ENCODE measurements at places on chromosomes 7 and 10.
A peak's percentile ranks its signal among the peaks of the same experiment; 100 is the strongest.

GRCh38 chr10:104487794-104488438, 134.3 kb downstream of the CFAP58 start:
- DNase-seq: no peak

DNA sequence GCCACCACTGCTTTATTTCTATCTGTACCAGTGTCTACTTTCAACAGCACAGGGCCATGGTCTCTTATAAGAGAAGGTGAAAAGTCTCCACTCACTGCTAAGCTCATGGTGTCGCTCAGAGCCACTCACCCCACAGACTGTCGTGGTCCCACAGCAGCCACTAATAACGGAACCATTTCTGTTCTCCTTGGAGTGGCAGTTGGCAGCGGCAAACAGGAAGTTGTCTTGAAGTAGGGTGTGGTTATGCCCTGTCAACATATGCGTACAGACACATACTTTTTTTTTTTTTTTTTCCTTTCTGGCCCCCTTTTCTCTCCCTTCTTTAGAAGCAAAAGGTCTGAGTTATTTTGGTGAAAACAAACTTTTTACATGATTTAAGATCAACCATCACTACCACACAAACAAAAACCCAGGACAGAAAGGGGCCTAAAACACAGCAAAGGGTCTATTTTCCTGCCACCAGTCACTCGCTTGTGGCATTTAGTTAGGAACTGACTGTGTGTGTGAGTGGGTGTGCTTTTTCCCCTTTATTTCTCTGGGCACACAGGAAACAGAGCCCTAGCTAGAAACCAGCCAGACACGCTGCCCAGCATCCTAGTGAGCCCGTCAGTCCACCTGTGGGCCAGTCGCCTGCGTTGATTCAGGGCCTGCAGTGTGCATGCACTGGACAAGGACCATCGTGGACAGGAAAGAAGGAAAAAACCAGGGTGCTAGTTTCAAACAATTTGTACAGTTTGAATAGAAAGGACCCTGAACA, 96.7 kb upstream of the EFCAB10 start:
- DNase-seq: no peak

DNA sequence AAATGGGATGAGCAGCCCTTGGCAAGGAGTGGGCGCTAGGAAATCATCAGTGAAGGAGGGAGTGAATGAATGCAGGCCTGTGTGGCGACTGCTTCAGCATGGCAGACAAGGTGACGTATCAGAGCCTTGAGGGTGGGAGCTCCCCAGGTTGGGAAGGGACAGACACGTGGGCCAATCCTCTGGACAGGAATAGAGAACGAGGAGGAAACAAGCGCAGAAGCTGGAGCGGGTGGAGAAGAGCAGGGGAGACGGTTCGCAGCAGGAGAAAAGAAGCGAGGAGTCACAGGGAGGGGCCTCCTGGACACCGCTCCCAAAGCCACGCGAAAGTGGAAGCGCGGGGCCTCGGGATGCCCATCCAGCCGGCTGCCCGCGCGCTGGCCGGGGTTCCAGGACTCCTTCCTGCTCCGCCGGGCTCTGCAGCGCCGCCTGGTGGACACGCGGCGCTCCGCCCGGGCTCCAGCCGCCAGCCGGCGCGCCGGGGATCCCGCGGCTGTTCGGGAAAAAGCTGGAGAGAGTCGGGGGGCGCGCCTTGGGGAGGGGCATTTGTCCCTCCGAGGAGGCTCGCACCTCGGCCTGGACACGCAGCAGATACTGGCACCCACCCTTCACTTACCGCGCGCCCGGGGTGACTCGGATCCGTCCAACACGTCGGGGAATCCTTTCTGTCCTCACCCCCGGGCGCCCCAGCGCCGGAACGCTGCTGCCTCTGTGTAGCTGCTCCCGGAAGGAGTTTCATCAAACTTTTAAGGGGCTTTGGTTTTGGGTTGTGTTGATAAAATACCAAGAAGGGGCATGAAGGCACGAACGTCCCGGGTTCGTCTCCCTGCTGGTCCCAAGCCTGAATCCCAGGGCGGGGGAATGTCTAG, 6.3 kb downstream of the ZNF503 start:
- DNase-seq: peak; percentile 22

DNA sequence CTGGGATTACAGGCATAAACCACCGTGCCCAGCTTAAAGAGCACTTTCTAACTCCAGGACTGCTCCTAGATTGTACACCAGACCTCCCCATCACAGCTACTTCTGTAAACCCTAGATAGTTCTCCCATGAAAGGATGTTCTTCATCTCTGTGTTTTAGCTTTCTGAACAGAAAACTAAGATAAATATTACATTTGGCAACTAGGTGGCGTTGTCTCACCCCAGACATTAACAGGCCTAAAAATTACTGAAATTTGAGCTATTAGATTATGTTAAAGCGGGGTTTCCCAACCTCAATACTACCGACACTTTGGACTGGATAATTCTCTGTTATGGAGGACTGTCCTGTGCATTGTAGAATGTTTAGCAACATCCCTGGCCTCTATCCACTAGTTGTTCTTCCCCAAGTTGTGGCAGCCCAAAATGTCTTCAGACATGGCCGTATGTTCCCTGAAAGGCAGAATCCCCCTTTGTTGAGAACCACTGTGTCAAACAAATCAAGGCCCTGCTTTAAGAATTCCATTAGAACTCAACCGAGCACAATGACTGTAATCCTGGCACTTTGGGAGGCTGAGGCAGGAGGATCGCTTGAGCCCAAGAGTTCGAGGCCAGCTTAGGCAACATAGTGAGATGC, 19.1 kb downstream of the ATOH7 start:
- no peak for DNase-seq

DNA sequence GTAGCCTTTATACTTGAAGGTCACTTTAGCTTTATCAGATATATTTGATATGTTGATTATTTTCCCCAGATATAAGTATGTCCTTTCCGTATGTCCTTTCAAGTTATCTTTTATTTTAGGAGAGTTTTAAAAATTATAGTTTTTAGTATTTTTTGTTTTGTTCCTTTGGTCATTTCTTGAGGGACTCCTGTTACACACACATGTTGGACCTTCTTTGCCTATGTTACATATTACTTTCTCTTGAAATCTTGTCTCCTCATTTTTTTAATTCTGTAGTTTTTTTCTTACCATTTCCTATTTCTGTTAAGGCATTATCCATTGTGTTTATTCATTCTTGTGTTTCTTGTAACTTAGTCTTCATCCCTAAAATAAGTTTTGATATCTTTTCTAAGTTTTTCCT, 23.9 kb downstream of the GLCCI1 start:
- no peak for DNase-seq

GRCh38 chr7:135980665-135981180, 3.6 kb upstream of the MTPN start:
- no peak for DNase-seq

- DNase-seq: peak; percentile 19
These were observed 1.5 kb upstream of the DLX5 start for GRCh38 chr7:97025983-97026714.

DNA sequence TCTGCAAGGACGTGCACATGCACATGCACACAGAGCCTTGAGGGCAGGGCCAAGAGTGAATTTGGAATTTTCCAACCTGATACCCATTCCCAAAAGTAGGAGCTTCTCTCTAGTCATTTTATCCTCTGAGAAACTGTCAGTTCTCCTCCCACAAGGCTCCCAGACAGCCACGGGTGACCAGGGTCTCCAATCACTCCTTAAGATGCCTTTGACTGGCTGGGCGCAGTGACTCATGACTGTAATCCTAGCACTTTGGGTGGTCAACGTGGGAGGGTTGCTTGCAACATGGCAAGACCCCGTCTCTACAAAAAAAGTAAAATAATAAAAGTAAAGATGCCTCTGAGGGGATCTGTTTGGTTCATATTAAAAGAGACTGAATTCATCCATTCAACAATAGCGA, 13.2 kb downstream of the SCD start:
- no peak for DNase-seq

GRCh38 chr7:18536486-18536885, 40.9 kb downstream of the HDAC9 start:
- no peak for DNase-seq

DNA sequence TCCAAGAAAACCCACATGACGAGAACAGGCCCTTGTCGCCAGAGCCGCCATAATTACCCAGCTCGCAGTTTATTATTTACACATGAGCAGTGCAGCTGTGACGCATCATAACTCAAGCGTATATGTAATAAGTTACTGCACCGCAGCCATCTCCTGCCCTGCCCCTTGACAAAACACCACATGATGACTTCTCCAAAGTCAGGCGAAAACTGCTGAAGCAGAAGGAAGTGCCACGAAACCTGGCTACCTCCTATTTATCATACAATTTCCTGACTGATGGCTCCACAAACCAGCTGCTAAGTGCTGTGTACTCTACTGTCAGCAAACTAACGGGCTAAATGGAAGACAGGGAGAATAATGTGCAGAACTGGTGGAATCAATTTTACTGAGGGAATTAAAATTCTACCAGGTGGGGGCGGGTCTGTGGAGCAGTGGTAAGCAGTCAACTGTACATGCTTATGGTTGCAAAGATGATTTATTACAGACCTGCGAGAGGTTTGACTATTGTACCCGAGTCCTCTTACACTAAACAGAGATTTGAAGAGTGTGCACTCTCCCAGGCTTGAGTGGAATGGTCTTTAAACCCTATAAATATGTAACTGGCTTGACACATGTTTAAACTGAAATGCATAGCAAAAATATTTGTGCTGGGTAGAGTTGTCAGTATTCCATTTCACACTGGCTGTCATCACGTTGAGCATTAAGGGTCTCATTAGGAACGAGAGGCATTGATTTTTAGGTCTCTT, 156.0 kb downstream of the GLI3 start:
- no peak for DNase-seq

GRCh38 chr10:93006435-93007039, 54.1 kb upstream of the CYP26C1 start:
- DNase-seq: no peak

DNA sequence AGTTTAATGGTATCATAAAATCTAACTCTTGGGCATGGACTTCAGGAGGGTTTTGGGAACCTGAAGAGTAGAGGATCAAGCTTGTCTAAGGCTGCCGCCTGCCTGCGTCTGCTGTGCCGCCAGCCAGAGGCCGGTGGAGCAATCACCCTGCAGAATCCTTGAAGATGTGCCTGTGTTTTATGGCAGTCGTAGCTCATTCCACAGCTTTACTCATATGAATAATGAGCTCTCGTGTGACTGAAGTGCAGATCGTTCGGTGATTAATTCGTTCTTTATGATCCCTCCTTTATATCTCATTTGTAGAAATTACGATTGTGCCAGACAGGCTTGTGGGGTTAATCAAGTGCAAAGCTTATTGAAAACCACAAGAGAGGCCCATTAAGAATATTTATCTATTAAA, 100.8 kb downstream of the ACTR3B start:
- DNase-seq: no peak

DNA sequence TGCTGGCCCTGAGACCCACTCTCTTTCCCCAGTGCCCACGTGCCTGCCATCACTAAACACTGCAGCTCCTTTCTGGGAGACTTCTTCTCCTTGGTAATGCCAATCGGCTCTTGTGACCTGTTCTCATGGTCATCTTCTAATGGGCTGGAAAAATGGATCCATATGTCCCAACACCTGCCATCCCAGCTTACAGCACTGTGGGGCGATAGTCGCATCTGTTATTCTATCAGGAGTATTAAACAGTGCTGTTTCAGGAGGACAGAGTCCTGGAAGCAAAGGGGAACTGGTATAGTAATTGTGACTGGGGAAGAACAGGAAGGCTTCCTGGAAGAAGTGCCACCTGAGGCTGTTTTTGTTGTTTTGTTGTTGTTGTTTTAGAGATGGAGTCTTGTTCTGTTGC, 411.2 kb downstream of the GLRX3 start:
- DNase-seq: no peak

DNA sequence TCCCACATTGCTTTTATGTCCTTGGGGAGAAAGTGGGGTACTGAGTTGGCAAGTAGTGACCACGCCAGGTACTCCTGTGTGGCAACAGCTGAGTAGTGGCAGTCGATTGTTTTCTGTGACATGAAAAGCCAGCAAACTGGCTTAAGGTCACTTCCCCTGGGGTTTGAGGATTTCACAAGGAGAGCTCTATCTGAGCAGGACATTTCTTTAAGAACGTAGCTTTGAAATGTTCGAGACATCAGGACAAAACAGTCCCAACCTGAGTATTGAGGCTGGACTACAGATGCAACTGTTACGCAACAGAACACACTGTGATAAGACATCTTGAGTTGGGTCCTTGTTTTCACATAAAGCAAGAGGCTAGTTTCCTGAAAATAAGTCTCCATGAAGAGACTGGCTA, 146.7 kb upstream of the KLF14 start:
- DNase-seq: no peak

DNA sequence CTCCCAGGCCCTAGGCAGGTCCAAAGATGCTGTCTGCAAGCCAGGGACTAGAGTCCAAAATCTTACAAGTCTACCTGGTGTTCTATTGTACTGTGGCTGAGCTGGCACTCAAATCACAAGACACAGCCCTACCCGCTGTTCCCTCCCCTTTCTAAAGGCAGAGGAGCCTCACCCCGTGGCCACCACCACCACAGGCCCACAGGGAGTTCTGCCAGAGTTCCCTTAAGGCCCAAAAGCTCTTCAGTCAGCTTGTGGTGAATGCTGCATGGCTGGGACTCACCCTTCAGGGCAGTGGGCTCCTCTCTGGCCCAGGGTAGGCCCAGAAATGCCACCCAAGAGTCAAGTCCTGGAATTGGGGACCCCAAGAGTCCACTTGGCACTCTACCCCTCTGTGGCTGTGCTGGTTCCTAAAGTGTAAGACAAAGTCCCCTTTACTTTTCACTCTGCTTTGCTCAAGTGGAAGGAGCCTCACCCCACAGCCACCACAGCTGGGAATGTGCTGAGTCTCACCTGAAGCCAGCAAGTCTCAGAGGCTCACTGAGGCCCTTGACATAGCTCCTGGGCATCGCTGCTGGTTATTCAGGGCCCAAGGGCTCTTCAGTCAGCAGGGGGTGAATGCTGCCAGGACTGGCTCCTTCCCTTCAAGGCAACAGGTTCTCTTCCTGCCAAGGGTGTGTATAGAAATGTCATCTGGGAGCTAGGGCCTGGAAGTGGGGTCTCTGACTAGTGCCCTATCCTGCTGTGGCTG, 48.8 kb upstream of the PSAP start:
- no peak for DNase-seq

- DNase-seq: no peak
These were observed 76.0 kb downstream of the PCGF5 start for GRCh38 chr10:91296471-91296870.

DNA sequence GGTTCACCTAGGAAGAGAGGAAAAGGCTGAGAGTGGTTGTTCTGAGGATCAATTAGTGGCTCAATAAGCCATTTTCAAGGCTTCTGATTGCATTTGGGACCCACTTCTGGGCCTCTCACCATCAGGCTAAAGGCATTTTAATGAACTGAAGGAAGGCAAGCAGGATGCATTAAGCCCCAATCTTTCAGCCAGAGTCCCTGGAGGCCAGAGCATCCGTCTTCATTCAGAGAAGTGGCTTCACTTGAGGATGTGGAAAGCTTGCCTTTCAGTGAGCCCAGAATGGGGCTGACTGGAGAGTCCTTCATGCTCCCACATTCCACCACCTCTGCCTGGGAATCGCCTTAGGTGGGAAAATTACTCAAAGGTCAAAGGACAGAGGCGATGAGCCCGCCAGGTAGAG, 41.8 kb downstream of the COL17A1 start:
- no peak for DNase-seq

Measured in substantia nigra (tissue), 51 donors.